Urothelium cell line (cell line): ENCODE measurements at places on chromosomes 7 and 10.

GRCh38 chr10:11880151-11881029, 57.2 kb downstream of the PROSER2 start:
- DNase-seq: no peak

- peak; percentile 87 for DNase-seq
Observed at GRCh38 chr10:103470761-103471653, 8.0 kb downstream of the CALHM3 start.

- DNase-seq: peak; percentile 81
Observed at GRCh38 chr7:27115221-27116026, 12.9 kb upstream of the HOXA2 start.

DNA sequence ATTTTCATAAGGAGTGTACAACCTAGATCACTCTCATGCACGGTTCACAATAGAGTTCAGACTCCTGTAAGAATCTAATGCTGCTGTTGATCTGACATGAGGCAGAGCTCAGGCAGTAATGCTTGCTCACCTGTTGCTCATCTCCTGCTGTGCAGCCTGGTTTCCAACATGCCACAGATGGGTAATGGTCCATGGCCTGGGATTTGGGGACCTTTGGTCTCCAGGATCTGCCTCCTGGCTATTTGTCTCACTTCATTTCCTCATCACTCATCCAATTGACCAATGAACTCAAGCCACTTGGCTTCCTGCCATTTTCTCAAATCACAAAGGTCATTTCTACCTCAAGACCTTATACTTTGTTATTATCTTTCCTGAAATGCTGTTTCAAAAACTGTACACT, 786.1 kb downstream of the ANKRD7 start:
- no peak for DNase-seq

DNA sequence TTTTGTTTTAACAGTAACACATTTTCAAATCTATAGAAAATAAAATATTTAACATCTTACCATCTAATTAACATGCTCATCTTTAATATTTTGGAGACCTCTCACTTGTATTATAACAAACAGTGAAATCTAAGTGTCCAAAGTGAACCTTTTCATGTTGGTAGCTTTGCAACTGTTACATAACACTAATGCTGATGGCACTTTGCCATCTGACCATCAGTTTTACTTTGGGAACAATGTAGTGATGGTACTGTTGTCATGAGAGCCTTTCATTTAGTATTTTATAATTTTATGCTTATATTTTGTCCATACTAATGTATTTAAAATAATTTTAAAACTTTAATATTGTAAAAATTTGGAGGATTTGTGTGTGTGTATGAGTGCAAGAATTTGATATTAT, 1017.0 kb upstream of the KCND2 start:
- no peak for DNase-seq

DNA sequence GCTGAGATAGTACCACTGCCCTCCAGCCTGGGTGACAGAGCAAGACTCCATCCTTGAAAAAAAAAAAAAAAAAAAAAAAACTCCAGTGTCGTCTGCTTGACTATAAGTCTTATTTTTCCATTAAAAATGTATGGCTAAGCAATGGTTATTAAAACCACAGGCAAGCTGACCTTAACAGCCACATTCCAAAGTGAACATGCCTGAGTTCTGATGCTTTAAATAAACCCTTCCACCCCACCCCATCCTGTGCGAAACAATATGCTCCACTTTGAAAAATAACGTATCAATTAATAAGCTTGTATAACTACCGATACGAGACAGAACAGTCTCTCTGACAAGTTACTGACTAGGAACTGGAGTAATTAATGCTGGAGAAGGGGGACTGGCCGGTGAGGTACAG, 63.7 kb downstream of the LARP4B start:
- no peak for DNase-seq

DNA sequence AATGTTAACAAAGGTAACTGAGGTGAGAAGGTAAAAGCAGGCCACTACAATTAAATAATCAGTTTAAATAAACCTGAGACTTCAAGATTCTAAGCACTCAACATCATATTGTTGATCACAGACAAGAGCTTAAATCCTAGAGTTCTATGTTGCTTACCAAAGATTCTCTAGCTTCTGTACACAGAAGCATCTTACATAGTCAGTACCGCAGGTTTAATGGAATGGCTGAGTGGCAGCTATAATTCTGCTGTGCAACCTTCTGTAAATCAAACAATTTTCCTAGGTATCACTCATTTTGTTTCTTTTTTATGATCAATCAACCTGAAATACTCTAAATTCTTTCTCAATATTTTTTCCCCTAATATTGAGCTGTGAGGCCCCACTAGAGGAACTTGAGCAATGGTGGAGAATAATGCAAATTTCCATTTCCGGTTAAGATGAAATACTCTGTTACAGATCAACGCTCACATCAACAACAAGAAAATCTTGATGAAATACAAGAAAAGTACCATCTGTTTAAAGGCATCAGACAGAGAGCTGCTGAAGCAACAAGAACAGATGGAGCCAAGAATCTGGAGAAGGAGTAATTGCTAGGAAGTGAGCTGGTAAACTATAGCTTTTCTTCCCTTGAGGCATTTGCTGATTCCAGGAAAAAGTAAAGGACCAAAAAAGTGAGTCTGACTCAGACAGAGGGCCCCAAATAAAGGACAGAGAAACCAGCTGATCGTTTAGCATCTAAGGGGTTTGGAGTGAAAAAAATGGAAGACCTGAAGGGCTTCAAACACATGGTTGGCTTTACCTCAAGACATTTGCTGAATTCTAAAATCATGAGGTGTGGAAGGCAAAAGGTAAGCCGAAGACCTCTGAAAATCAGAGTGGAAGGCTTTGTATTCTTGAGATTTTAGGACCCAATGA, 22.6 kb downstream of the PNPLA8 start:
- DNase-seq: no peak

- DNase-seq: peak; percentile 69
Observed at GRCh38 chr7:105838627-105839231, 37.7 kb downstream of the ATXN7L1 start.

DNA sequence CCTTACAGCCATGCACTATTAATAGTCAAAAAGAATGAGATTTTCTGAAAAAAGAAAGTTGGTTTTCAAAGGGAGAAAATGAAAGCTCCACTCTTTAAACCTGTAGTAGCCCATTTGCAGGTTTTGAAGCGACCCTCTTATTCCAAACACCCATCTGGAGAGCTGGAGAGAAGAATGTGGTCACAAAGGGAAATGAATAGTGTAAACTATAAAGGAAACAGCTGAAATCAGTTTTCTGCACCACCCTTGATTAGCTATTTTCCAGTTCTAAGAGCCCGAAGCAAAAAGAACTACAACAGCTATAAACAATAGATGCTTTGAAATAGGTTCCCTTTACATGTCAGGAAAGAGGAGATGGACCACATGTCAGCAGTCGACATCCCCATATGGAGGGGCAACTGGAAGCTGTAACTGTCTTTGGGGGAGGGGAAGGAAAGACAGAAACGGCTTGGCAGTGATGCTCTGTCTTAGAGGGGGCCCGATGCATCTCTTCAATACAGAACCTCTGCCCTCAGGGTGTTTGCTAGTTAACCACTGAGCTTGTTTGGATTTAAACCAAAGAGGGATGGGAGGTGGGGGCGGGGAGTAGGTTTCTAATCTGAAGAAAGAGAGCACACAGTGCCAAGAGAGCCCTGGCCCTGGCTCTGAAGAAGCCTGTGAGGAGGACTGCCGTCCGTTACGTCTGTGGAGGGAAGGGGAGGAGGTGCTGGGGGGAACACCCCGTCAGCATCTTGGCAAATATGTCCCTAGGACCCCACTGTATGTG, 55.3 kb downstream of the CPVL start:
- peak; percentile 41 for DNase-seq

GRCh38 chr7:27184337-27185012, 557 bp downstream of the HOXA11 start:
- DNase-seq: peak; percentile 70

GRCh38 chr10:95755511-95756004, 405 bp upstream of the ENTPD1 start:
- DNase-seq: peak; percentile 20

DNA sequence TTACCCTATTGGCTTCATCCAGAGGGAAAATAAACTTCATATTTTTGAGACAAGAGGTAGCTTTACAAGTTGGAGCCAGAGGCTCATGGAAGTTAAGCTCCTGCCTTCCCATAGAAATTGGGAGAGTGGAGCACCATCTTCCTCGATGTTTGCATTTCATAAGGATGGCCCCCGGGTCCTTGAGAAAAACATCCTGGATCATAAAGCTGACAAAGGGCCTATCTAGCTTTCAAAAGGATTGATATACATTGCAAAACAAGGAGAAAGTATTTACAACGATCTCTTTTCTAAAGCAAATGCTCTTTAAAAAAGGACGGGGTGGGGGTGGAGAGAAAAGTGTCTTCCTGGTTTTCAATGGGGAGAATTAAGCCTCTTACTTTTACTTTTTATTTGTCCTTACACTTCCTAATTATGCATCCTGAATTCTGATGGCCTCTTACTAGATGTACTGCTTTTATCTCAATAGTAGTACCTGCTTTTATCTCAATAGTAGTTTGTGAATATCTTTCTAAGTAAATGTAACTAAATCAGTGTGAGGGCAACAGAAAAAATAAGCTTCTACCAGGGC, 65.6 kb downstream of the PTPRZ1 start:
- no peak for DNase-seq

DNA sequence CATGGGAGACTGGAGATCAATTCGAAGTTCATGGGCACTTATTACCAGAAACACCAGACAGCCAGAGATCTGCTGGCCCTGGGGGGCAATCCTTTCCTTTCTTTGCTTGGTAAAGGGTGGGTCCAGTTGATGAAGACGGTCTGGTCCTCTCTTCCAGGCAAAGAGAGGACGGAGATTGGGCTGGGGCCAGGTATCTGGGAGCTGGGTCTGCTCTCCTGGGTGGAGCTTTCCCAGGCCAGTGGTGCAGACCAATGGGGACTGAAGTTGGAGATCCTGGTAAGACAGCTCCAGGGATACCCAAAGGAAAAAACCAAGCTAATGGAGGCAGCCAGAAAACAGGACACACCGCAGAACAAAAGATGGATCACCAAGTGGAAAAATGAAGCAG, 18.3 kb downstream of the NOD1 start:
- DNase-seq: no peak

GRCh38 chr7:45001138-45001694, 1.2 kb downstream of the CCM2 start:
- peak; percentile 25 for DNase-seq

DNA sequence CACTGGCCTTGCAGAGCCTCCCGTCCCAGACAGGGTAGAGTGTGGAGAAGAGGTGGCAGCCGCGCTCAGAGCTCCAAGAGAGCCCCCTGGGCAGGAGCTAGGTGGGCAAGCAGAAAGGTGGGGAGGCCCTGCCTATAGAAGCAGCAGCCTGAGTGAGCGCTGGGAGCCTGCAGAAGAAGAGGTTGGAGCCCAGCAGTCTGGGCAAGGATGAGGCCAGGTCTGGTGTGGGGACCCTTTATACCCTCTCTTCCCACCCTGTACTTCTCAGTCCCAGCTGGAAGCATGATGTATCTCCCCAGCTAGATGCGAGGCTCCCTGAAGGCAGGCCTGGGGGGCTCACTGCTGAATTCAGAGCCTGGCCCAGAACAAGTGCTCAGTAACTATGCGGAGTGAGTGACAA, 44.5 kb upstream of the ZMIZ1 start:
- no peak for DNase-seq

DNA sequence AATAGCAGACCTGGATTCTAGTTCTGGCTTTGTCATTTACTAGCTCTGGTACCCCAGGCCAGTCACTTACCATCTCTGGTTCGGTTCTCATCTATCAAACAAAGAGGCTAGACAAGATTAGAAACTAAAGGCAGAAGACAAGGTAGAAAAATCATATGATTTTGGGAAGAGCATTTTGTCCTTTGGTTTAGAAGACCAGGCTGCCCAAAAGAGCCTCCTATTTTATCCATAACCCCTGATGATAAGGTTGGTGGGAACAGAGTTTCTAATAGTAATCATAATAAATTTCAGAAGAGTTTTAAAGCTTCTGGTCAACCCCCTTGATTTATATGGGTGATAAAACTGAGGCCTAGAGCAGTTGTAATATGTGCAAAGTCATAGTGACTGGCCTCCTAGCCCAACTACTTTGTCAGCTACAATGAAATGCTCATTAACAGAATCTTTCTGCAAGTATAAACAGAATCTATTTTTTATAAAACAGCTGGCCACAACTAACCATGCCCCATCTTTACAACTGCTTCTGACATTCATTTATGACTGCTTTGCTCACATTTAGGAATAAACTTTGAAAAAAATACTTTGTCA, 23.4 kb downstream of the COX15 start:
- DNase-seq: no peak

DNA sequence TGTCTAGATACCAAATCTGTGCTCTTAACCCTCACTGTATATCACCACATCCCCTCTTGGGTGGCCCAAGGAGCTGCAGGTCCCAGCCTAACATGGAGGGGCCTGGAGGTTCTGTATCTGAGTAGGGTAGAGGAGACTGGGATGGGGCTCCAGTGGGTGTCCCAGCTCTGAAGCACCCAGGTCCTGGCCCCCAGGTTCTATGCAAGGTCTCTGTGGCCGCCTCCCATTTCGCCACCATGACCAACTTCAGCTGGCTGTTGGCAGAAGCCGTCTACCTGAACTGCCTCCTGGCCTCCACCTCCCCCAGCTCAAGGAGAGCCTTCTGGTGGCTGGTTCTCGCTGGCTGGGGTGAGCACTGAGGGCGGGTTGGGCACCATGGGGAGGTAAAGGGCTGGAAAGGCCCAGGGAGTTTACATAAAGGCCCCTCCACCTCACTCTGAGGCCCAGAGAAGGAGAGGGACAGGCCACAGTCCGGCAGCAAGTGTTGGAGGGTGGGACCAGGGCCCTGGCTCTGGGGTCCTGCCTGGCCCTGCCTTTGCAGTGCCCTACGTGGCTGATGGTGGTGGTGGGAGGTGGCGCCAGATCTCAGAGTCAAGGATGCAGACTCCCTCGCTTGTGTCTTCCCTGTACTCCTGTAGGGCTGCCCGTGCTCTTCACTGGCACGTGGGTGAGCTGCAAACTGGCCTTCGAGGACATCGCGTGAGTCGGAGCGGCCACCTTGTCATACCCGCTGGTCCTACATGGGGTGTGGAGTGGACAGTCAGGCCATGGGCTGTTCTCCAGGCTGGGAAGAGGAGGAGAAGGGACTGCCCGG, 10.2 kb downstream of the GHRHR start:
- no peak for DNase-seq

DNA sequence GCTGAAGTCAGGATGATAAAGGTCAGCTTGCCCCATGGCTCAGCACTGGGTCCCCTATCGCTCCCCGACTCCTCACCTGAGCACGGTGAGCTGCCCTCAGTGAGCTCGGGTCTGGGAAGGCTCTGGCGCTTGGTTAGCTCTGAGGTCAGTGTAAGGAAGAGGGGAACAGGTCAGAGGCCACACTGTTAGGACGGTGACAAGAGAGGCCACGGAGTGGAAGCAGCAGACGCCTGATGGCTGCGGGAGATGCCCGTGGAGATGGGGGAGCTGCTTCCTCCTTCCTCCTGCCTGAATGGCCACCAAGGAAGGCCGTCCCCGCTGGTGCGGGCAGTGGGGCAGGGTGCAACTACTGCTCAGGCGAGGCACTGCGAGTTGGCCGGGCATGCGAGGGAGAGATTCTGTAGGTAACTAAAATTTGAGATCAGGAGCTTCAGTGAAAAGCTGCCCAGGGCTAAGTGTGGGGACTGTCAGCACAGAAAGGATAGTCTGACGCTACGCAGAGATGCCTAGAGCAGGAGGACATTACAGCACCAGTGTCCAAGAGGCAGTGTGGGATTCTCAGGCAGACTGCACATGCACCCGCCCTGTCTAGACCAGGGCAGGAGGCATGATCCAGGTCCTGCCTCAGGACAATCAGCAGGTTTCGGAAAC, 231.3 kb upstream of the GRB10 start:
- no peak for DNase-seq
